ENCODE measurements at places on chromosomes 13 and 19.

DNA sequence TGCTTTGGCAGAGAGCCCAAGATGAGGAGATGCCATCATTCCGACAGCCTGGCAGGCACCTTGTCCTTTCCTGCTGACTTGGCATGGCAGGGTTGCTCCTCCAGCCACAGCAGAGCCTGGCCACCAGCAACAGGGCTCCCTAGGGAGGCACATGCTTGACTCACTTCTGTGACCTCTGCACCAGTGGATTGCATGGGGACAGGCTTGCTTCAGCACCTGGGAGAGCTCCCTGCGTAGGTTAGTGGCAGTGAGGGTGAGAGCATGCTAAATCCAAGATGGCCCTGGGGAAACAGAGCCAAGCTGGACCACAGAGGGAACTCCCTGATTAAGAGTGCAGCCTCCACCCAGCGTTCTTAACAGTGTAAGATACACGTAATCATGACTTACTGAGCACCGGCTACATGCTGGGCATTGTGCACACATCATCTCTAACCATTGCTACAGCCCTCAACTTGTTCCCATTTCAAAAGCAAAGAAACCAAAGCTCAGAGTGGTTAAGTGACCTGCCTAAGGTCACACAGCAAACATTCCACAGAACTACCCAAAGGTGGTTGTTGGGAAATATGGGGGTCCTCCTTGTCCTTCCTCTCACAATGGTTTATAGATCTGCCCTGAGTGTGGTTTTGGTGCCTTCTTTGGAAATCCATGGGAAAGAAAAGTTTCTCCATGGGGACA, 116.6 kb upstream of the UQCRFS1 start:
- DNase-seq: peak; percentile 2

- no peak for DNase-seq
Measured at GRCh38 chr19:50570997-50571396, 2.8 kb upstream of the LRRC4B start.

GRCh38 chr13:99307648-99308339, 595 bp upstream of the GPR183 start:
- peak; percentile 79 for DNase-seq

DNA sequence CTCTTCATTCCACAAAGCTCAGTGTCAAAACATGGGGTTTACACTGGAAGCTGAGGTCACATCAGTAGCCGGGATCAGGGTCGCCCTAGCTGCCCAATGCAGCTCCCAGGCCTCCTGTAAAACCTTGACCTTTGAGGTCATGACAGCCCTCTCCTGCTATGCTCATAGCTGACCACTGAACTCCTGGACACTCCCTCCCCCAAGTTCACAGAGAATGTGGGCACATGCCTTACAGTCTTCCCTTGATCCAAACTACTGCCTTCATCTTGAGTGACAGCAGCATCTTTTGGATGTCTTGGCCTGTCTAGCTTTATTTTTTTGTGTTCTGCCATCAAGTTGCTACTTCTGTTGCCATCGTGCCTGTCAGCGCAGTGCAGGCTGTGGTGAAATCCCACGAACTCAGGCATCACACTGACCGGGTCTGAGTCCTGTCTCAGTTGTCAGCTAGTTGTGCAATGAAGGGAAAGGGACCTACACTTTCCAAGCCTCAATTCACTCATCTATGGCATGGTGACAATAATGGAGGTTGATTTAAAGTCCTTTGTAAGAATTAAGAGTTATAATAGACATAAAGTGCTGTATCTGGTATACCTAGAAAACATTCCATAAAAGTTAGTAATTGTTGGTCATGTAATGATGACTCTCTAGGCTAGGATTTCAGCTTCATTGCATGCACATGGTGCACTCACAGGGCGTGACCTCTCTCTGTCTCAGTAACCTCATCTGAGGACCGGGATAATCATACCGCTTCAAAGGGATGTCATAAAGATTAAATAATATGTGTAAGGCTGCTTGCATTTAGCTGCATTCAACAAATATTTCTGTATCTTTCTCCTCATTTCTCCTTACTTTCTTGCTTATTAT, 16.4 kb upstream of the ALOX5AP start:
- no peak for DNase-seq

DNA sequence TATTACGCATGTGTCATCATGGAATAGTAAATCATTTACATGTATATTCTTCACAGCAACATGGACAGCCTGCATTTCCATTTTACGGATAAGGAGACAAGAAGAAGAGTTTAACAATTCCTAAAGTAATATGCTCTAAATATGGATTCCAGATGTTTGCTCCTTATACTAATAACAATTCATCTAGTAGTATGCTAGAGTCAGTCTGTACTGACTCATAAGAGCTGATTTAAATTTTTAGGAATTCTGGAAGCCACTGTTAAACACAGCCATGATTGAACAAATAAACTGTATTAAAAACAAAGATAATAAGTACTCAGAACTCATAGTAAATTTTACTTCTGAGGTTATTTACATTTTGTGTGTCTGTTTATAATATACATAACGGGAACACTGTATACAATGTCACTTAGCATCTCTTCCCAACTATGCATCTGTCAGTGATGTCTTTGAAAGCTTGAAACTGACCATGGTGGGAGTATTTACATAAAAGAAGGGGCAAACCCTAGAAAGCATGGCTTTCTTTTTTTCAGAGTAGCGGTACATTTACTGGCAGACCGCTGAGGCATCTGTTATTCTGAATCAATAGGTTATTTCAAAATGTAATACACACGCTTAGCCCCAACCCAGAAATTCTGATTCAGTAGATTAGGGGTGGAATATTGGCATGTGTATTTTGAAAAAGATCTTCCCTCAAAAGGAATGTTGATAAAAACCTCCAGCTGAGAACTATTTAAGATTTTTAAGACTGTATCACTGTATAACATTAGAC, 12.9 kb downstream of the ZC3H13 start:
- DNase-seq: no peak

GRCh38 chr19:47663435-47663910, 49.7 kb upstream of the EHD2 start:
- DNase-seq: no peak

DNA sequence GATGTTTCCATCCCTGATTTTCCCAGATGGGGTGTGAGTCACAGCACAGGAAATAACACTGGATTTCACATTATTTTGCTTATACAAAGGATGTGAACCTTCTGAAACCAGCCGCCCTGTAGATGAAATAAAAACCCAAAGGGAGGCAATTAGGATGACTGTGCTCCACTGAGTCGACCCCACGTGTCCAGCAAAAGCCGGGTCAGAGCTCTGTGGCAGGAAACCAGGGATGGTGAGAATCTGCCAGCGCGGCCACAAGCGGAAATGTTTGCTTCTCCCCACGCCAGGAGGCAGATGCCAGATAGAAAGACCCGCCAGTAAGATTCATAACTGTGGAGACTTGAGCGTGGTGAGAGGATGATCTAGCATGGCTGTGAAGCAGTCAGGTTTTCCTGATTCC, 764.4 kb downstream of the LIG4 start:
- DNase-seq: no peak

GRCh38 chr13:43033038-43033437, 9.7 kb downstream of the DNAJC15 start:
- no peak for DNase-seq

- no peak for DNase-seq
Measured at GRCh38 chr19:40802300-40803169, 3.5 kb downstream of the EGLN2 start.

DNA sequence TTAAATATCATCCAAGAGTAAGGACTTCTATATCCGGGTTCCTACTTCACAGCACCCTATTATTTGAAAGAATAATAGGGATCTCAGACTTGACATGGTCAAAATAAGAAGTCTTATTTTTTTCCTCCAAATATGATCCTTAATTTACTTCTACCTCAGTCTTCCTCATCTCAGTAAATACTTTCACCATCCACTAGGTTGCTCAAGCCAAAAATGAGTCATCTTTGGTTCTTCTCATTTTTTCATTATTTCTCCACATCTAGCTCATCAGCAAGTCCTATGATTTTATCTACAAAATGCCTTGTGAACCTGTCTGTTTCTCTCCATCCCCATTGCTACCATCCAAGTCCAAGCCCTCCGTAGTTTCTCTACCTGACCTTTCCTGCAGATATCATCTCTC, 121.9 kb upstream of the GJB6 start:
- peak; percentile 33 for DNase-seq

DNA sequence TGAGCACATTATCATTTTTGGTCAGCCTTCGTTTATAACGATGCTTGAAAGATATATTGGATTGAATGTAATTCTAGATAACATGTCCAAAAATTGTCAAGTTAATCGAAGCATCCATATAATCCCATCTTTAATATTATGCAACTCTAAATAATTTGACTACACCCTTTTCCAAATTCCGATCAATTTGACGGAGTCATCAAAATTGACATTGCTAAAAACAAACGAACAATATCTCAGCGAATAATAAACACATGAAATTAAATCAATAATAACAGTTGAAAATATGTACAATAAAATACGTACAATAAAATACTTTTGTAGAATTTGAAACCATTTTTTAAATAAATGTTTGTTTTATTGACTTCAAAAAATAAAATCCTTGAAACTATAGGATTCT, 1516.4 kb downstream of the EFNB2 start:
- no peak for DNase-seq

GRCh38 chr19:45667620-45668341, at the start of gene GIPR:
Gene GIPR (plus strand): TSS chr19:45668221. CDS start chr19:45669521, 1,300 bp downstream.
- peak; percentile 84 for DNase-seq

GRCh38 chr19:408441-408901, 476 bp downstream of the C2CD4C start:
- no peak for DNase-seq

GRCh38 chr19:3243819-3244700, 19.6 kb downstream of the CELF5 start:
- peak; percentile 78 for DNase-seq

GRCh38 chr13:33403807-33404362, 118.3 kb upstream of the STARD13 start:
- DNase-seq: no peak

DNA sequence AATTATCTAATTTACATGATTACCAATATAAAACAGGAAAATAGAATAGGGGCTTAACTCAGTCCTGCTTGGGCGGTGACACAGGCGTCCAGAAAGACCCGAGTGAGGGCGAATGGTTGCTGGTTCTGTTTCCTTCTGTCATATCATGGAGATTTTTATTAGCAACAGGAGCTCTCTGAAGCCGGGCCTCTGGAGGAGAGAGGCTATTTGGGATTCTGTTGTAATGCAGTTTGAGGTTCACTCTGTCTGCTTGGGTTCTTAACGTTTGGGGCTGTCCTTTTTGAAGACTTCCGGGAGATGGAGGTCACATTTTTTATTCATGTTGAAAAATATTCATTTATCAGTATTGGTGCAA, 115.7 kb upstream of the ZNF536 start:
- DNase-seq: no peak

GRCh38 chr19:42246143-42246921, 3.9 kb upstream of the GSK3A start:
- peak; percentile 73 for DNase-seq

- DNase-seq: peak; percentile 73
Measured at GRCh38 chr13:110116072-110116487, 190.9 kb downstream of the COL4A1 start.

Measured in DMS53 (cell line).